Non-pigmented ciliary epithelial cell (primary cell): ENCODE measurements at places on chromosomes 7 and 10.

- DNase-seq = peak; percentile 81
Observed at GRCh38 chr7:128862571-128863432, at the start of gene ATP6V1F. Gene ATP6V1F, plus strand, starts transcription at chr7:128862856. Its CDS starts 49 bp downstream, at chr7:128862905.

GRCh38 chr10:9311702-9312499 lies 1257.4 kb downstream of the GATA3 start:
- no peak for DNase-seq

- DNase-seq = no peak
Observed at GRCh38 chr10:20768843-20769242, 128.3 kb downstream of the NEBL start.

- no peak for DNase-seq
Observed at GRCh38 chr10:34080485-34081346, 734.4 kb downstream of the PARD3 start.

DNA sequence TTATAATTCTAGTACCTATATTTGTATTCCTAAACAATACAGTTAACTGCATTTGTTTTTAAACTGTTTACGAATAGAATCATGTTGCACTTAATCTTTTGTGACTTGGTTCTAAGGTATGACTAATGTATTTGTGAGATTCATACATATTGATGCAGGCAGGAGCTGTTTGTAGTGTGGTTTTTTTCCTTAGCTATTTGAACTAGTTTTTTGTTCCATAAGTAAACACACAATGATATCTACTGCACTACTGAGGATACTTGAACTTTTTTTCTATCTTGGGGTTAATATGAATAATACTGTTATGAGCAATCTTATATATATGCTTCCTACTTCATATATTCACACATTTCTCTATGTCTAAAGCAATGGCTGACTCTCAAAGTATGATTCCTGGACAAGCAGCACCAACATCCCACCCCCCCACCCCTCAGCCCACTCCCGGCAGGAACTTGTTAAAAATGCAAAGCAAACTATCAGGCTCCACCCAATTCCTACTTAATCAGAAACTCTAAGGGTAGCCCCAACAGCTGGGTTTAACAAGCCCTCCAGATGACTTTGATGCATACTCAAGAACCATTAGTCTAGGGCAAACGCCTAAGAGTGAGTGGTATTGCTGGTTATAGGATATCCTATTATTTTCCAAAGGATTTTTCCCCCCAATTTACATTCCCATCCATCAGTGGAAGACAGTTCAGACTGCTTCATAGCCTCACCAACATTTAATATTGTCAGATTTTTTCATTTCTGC lies 25.8 kb downstream of the BRAF start:
- no peak for DNase-seq

GRCh38 chr10:5381187-5381586 lies 16.4 kb downstream of the UCN3 start:
- no peak for DNase-seq

DNA sequence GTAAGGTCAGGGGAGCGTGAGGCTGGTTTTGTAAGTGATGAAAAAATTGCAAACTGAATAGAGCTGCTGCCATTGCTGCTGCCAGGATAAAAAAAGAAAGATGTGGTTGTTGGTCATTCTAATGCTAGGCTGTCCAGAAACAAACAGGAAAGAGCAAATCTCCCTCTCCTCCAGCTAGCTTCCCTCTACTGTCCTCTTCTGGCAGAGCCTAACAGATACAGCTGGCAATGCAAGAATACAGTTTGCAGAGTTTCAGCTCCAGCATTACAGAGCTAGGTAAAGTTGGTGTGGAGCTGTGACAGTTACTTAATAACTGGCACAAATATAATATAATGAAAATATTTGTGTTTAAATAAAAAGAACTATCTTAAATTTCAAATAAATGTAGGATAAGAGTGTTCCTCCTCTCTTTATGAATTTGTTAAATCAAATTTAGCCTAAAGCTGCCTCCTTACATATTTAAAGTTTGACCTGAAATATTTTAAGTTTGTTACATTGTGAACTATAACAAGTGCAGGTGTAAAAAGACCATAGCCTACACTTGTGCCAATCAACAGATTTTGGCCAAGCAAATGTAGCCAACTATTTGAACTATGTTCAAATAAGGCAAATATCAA lies 407.7 kb downstream of the SH2D4B start:
- DNase-seq = no peak

DNA sequence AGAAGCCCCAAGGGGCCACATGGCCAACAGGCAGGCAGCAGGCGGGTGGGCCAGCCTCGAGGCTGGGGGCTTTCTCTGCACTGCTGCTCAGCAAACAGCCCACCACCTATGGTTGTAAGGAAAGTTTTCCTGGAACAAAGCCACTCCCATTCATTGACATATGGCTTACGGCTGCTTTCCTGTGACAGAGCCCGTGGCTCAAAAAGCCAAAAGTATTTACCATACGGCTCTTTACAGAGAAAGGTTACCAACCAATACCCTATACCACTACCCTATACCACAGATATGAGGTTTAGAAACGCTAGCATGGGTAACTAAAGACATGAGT lies 152.7 kb downstream of the MAD1L1 start:
- no peak for DNase-seq

- DNase-seq = no peak
Observed at GRCh38 chr10:88288320-88289059, 294.6 kb downstream of the RNLS start.

- DNase-seq = no peak
Observed at GRCh38 chr10:122162671-122163173, 108.4 kb upstream of the BTBD16 start.
